ENCODE measurements at places on chromosomes 3 and 15. TPM values are rescaled to one million over a fixed set of nuclear protein-coding genes. Genes with fewer than 3 reads are reported as not detected.

DNA sequence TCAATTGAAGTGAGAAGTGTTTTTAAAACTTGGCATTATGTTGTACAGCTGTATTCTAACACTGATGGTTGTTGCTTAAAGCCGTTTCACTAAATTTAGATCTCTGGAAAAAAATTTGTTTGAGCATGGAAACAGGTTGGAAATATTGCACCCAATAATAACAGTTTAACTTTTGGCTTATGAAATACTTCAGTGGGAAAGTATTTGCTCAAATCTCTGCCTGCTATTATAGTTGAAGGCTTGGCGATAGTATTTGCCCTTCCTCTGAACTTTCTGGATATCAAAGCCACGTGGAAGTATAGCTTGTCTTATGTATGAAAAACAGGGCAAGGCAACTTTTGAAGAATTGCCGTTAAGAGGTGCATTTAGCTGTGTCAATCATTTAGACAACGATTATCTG lies 270.3 kb upstream of the LRRFIP2 start:
- H3K4me1 ChIP-seq = no peaks in the 10 kb centered on the region
- H3K27ac ChIP-seq = no peak overlapping the region
- no peaks in the 10 kb centered on the region for H3K36me3 ChIP-seq
- no peak overlapping the region for H3K4me3 ChIP-seq
- DNase-seq = no peak
- H3K27me3 ChIP-seq = peaks cover 17% of the 10 kb centered on the region

- H3K36me3 ChIP-seq = no peaks in the 10 kb centered on the region
- peaks cover 53% of the 10 kb centered on the region for H3K27me3 ChIP-seq
- no peak for DNase-seq
- no peak overlapping the region for H3K4me3 ChIP-seq
- peaks cover 30% of the 10 kb centered on the region for H3K4me1 ChIP-seq
Measured at GRCh38 chr15:60375306-60375705, 22.5 kb downstream of the ANXA2 start.

GRCh38 chr15:28964098-28964497 lies 78.3 kb downstream of the APBA2 start:
- H3K27ac ChIP-seq = no peak overlapping the region
- H3K36me3 ChIP-seq = no peaks in the 10 kb centered on the region
- DNase-seq = no peak
- no peaks in the 10 kb centered on the region for H3K27me3 ChIP-seq
- no peaks in the 10 kb centered on the region for H3K4me1 ChIP-seq

DNA sequence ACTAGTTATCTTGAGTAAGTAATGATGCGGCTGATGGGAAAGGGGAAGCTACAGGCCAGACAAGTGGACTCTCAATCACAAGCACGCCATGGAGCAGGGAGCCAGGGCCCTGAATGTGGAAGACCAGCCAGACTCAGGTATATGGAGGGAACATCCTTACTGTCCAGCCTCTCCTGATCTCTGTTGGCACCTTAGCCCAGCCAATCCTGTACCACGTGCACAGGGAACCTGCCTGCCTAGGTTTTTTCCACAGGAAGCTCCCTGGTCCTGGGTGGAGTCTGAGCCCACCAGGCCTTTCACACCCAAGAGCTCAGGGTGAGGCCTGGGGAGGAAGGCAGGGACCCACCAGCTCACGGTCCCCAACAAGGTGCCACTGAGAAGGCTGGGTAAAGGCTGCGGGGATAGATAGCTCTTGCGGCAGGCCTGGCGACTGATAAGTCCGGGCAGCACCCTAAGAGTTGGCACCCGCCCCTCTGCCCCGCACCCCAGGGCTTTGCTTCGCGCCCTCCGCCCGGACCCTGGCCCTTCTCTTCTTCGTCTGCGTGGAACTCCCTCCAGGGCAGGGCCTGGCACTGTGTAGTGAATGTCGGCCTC lies 933 bp upstream of the APEH start:
- peak overlapping the region; percentile 81 for H3K4me3 ChIP-seq
- peak; percentile 30 for DNase-seq
- H3K27me3 ChIP-seq = no peaks in the 10 kb centered on the region
- no peak overlapping the region for H3K27ac ChIP-seq

DNA sequence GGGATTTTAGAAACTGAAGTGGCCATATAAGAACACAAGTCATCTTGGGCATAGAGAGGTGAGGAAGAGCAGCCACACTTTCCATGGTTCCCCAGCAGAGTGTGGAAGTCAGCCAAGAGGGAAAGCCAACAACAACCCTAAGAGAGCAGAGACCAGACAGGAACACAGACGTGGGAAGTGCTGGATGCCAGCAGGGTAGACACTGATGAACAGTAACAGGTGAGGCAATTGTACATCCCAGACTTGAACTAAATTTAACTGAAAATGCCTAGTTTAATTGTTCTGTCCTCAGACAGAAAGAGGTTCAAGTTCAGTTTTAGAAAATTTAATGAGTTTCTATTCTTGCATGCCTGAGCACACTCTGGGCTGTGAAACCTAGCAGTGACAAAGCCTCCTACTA lies 212.1 kb downstream of the ATP8B4 start:
- H3K4me3 ChIP-seq = no peak overlapping the region
- no peaks in the 10 kb centered on the region for H3K36me3 ChIP-seq
- DNase-seq = no peak
- no peak overlapping the region for H3K27ac ChIP-seq

The MRAS gene
- total RNA-seq = 11.2 TPM

DNA sequence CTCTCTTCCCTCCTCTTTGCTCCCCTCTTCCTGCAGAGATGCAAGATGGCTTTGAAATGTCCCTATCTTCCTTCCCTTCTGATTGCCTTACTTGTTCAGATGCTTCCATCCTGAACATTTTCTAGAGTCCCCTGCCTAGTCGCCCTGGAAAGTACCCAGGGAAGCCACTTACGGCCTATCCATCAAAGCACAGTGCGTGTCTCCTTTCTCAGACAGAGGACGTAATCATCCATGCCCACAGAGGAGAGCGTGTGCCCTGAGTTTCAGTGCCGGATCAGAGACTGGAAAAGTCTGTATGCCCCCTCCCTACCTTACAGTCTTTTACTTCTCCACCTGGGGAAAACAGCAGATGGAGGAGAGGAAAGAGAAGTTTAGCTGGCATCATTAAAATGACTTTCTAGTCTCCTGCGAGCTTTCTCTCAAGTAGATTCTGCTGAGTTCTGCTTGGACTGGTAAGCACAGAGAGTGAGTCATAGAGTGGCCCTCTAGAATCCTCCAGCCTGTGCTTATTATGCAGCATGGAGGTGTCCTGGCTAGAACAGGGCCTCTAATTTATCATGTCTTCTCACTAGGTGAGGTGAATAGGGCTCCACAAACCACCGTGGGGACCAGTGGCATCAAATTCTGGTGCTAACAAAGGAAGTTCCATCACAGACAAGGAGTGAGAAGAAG lies 114.6 kb downstream of the SLCO3A1 start:
- no peak overlapping the region for H3K4me3 ChIP-seq
- no peak for DNase-seq
- no peak overlapping the region for H3K27ac ChIP-seq
- peaks cover 13% of the 10 kb centered on the region for H3K4me1 ChIP-seq
- H3K36me3 ChIP-seq = no peaks in the 10 kb centered on the region
- H3K27me3 ChIP-seq = no peaks in the 10 kb centered on the region

DNA sequence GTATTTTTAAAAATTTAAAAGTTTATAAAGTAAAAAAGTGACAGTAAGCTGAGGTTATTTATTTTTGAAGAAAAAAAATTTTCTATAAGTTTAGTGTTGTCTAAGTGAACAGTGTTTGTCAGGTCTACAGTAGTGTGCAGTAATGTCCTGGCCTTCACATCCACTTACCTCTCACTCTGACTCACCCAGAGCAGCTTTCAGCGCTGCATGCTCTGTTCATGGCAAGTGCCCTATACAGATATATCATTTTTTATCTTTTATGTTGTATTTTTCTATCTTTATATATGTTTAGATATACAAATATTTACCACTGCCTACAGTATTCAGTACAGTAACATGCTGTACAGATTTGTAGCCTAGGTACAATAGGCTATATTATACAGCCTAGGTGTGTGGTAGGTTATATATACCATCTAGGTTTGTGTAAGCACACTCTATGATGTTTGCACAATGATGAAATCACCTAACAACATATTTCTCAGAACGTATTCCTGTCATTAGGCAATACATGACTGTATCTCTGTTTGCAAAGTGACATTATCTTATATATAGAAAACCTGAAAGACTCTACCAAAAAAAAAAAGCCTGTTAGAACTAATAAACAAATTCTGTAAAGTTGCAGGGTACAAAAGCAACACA lies 75.9 kb upstream of the TMC3 start:
- H3K4me3 ChIP-seq = no peak overlapping the region
- no peak overlapping the region for H3K27ac ChIP-seq
- H3K4me1 ChIP-seq = no peaks in the 10 kb centered on the region
- H3K36me3 ChIP-seq = no peaks in the 10 kb centered on the region
- no peaks in the 10 kb centered on the region for H3K27me3 ChIP-seq

GRCh38 chr15:96565266-96565665 lies 234.8 kb downstream of the NR2F2 start:
- no peaks in the 10 kb centered on the region for H3K27me3 ChIP-seq
- no peaks in the 10 kb centered on the region for H3K36me3 ChIP-seq
- DNase-seq = no peak
- no peaks in the 10 kb centered on the region for H3K4me1 ChIP-seq

GRCh38 chr3:9600597-9600996 lies 47.0 kb upstream of the LHFPL4 start:
- H3K4me3 ChIP-seq = no peak overlapping the region
- no peaks in the 10 kb centered on the region for H3K36me3 ChIP-seq
- no peak overlapping the region for H3K27ac ChIP-seq
- H3K4me1 ChIP-seq = no peaks in the 10 kb centered on the region
- DNase-seq = no peak
- H3K27me3 ChIP-seq = no peaks in the 10 kb centered on the region

All from neural progenitor cell (in vitro differentiated cells).